ENCODE measurements at places on chromosomes 3 and 15.

DNA sequence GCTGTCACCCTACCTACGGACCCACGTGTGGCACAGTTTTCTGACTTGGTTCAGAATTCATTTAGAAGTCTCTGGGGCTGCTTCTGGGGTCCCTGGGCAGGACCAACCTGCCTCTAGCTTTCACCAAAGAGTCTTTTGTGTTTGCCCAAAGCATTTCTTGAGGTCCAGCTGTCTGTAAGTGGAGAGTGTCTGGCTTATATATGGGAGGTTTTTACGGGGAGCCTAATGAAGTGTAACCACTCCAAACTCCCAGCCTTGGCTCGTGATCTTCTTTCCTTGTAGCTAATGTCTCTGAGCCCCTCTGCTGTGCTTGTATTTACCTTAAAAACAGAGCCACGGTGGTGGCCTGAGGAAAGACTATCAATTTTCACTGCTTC lies 109.0 kb upstream of the CTDSPL start:
- no peak for DNase-seq

- peak; percentile 77 for DNase-seq
These were observed 4.4 kb upstream of the IQSEC1 start for GRCh38 chr3:13077431-13078162.

DNA sequence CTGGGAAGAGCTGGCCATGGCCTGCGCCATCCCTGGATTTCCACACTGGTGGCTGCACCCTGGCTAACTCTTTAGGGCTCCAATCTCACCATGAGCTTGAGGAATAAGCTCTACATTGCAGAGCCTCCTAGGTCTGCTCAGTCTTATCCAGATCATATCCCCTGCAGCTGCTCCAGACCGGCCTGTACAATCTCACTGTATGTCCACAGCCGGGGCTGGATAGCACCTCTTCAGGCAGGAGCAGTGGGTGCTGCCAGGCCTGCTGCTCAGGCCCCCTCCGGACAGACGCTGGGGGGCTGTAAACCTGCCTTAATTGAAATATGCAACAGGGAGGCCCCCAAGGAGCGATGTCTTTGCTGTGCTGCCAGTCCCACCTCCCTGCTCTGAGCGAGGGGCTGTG lies 15.6 kb downstream of the INSYN1 start:
- no peak for DNase-seq

- DNase-seq, result peak; percentile 84
These were observed 799.9 kb downstream of the AGBL1 start for GRCh38 chr15:86879250-86880229.

DNA sequence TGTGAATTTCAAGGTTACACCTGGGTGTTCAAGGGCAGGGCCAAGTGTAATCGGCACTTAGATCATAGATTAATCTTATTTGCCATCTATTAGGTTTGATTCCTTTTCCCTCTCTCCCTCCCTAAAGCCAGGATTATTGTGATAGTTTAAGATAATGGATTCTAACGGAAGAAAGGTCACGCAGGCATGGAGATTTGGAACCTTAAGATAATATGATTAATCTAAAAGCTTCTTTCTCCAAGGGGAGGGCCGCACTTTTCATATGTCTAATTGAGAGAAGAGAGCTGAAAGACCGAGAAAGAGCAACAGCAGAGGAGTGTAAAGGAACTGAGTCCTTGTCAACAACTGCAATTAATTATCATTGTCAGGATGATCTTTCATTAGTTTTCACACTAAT lies 858.8 kb upstream of the NR2F2 start:
- no peak for DNase-seq

DNA sequence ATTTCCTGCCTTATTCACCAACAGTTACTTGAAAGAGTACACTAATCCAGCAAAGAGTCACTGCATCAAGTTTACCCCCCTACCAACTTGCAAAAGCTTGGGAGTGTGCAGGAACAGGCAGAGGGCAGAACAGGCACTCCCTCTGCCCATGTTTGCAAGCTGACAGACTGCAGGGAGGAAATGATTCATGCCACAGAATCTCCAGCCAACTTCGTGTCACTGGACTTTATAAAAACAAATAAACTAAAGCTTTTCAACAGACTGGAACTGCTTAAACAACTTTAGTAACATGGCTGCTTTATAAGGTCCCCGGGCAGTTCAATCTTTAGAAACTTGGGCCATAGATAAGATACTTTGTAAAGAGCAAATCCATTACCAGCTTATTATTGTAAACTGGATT lies 129.5 kb downstream of the THRB start:
- no peak for DNase-seq

- no peak for DNase-seq
These were observed 7.2 kb downstream of the SH3BP5 start for GRCh38 chr3:15325228-15325627.

GRCh38 chr3:158846803-158847451 lies 45.1 kb downstream of the MFSD1 start:
- DNase-seq, result no peak

- peak; percentile 89 for DNase-seq
These were observed 1.8 kb downstream of the APBA2 start for GRCh38 chr15:28887339-28888174.

GRCh38 chr15:81285461-81285860 lies 38.5 kb downstream of the STARD5 start:
- DNase-seq, result no peak

- no peak for DNase-seq
These were observed 67.1 kb downstream of the OXSM start for GRCh38 chr3:25856902-25857518.

- no peak for DNase-seq
These were observed 28.5 kb downstream of the PLXNA1 start for GRCh38 chr3:127011270-127011992.

GRCh38 chr3:55624238-55624637 lies 137.1 kb upstream of the WNT5A start:
- DNase-seq, result peak; percentile 21

DNA sequence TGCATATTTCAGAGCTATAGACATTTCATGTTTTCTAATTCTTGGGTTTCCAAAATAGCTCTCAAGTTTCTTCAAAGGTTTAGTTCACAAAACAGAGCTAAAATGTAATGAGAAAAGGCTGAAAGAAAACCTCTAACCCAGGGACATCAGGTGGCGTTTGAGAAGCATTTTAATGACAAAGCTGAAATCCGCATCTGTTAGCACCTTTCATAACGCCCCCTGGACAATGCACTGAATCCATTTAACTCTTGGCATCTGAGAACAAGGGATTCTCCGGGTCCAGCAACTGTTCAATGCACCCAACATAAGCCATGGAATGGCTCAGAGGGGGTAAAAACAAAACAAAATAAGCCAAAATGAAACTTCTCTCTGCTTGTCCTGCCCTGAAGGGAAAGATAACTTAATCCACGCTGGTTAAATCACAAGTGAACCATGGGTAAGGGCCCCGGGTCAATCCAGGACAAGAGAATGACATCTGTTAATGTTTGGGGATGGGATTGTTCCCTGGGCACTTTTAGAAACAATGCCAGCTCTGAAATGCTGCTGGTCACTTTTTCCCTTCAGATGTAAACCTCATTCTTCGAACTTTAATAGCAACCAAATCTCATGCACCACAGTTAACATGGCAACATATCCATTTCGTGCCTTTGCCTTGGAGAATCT lies 466.2 kb upstream of the ADAMTS9 start:
- DNase-seq, result no peak

GRCh38 chr3:191412759-191413158 lies 48.2 kb upstream of the PYDC2 start:
- no peak for DNase-seq

GRCh38 chr3:150218236-150218635 lies 189.9 kb upstream of the TSC22D2 start:
- no peak for DNase-seq

GRCh38 chr3:42556089-42556632 lies 25.6 kb downstream of the SEC22C start:
- no peak for DNase-seq

- DNase-seq, result no peak
These were observed 58.2 kb upstream of the CMTM8 start for GRCh38 chr3:32180141-32180784.

- peak; percentile 53 for DNase-seq
These were observed 3.4 kb upstream of the RFTN1 start for GRCh38 chr3:16516695-16517481.

DNA sequence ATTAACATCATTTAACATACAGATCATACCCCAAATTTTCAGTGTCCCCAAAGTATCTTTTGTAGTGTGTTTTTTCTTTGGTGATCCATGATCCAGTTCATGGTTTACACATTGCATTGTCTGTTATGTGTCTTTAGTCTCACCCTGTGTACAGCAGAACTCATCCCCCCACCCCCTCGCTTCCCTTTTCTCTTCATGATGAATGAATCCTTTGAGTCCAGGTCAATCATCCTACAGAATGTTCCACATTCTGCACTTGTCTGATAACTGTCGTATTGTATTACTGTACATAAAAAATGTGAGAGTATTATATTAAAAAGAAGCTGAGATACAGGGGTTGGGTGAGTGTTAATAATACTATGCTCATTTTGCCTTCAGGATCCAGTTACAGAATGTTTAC lies 14.6 kb upstream of the NIT2 start:
- no peak for DNase-seq

GRCh38 chr3:119808843-119809242 lies 26.9 kb downstream of the NR1I2 start:
- DNase-seq, result no peak

DNA sequence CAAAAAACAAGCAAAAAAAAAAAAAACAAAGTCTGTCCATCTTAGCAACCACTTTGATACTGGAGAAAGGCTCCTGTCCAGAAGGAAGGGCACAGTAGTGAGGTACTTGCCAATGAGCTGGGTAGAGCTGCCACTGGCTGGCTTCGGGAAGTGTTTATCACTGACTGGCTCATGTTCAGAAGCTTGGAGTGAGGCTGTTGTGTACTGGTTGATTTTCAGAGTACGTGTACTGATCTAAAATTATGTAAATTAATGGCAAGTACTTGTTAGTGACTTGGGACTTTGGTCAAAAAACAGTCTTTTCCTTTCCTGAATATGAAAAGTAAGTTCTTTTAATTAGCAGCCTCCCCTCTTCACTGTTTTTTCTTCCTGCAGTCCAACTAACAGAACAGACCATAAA lies 979 bp upstream of the ZNF621 start:
- DNase-seq, result peak; percentile 87

- DNase-seq, result no peak
These were observed 247.8 kb downstream of the GABRB3 start for GRCh38 chr15:26525096-26525495.

DNA sequence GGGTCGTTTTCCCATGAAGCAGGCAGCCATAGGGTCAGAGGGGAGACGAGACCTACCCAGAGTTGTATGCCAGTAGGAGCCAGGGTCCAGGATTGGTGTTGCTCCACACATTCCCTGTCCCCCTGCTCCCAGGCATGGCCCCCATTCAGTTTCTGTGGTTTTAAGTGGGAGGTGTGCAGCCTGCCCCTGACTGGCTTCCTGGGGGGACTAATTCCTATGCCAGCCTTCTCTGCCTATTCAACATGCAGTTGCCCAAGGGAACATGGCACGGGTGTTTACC lies 126.3 kb downstream of the EEFSEC start:
- no peak for DNase-seq

GRCh38 chr3:15110206-15110605 lies 11.3 kb upstream of the RBSN start:
- no peak for DNase-seq

DNA sequence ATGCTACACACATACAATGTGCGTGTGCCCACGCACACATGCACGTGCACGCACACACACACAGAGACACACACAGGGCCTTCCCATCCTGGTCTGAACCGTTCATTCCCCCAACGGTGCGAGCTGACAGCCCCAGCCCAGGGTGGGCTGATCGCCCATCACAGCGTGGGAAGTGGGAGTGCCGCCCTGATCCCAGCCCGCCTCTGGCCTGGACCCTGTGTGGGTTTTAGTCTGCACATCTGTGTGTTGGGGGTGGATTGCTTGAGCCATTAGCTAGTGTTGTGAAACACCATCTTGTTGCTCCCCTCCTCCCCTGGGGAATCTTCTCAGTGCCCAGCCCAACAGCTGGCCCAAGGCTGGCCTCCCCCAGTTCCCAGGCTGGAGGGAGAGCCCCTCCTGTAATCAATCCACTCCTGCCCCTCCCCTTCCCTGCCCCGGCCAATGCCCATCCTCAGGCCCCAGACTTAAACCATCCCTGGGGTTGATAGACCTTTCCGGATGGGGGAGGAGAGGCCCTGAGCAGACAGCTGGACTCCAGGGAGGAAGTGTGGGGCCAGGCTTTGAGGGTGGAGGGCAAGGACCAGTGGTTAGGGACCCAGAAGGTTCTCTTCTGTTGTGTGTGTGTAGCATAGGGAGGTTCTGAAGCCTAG lies 8.3 kb downstream of the SEMA3G start:
- no peak for DNase-seq

DNA sequence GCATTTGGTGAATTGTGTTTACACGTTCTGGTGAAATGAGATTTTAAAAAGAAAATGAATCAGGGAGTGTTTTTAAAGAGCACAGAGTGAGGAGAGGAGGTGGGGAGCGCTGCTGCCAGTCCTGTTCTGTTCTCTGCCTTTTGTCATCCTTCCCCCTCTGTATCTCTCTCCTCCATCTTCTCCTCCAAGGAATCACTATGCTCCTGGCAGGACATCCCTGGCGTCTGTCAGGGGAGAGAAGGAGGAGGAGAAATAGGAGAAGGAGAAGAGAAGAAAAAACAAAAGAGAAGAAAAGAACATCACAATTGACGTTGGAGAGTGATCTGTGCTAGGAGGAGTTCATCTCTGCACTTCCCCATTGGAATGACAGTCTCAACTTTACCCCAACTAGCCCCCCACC lies 627.6 kb upstream of the TBL1XR1 start:
- no peak for DNase-seq

GRCh38 chr15:98873441-98874218 lies 134.0 kb downstream of the PGPEP1L start:
- no peak for DNase-seq

GRCh38 chr3:100257586-100257985 lies 3.2 kb upstream of the TBC1D23 start:
- no peak for DNase-seq

DNA sequence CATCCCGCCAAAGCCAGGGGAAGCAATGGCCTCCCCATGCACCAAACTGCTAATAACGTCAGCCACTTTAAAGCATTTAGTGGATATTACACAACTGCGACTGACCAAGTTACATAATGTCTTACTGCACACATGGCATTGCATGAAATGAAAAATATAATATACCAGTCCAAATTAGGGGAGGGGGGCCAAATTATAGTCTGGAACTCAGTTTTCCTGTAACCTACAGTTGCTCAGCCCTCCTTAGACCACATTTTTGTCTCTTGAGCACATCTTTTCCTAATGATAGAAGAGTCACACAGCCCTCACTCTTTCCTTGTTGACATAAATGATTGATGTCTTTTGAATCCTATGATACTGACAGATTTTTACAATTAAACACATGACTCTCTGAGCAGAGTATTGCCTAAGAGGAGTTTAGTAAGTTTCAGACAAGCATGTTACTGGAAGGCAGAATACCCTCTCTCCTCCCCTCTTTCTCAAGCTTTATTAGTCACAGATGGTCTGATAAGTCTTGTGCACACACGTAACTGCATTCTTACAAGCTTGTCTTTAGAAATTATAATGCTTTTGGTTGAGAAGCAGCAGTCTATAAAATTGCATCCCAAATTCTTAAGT lies 1.1 kb upstream of the PLD1 start:
- no peak for DNase-seq

DNA sequence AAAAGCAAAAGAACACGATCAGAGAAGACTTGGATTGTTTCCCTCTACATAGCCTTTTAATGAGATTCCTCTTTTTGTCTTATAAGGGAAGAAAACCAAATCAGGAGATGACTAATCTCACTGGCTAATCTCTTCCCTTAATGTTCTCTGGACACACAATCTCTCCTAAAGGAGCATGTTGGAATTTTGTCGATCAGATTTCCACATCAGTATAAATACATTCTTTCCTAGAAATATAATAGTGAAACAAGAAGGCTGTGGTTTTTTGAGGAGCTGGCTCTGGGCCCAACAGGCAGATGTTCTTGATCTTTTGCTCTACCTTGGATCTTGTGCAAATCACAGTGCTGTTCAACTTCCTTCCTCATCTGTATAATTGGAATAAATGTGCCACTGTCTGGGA lies 94.0 kb downstream of the GTPBP8 start:
- DNase-seq, result no peak
